ENCODE measurements at places on chromosomes 7 and 10.

DNA sequence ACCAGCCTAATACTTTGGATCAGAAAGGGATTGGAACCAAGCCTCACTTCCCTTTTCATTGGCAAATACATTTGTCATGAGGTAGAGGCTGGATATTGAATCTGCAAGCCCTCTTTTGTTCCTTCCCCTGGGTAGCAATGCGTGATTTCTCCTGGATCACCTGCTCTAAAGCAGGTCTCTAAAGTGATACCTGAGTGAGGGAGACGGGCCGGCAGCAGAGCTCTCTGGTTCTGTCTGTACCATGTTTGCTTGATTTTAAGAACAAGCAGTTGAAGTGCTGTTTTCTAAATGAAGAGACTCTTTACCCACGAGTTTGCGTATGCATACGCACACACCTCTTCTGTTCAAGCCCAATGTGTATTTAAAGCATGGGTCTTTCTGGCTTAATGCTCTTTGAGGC lies 41.1 kb downstream of the GARS1 start:
- no peak for DNase-seq

- DNase-seq: peak; percentile 41
Measured at GRCh38 chr10:4241724-4242345, 456.8 kb upstream of the KLF6 start.

DNA sequence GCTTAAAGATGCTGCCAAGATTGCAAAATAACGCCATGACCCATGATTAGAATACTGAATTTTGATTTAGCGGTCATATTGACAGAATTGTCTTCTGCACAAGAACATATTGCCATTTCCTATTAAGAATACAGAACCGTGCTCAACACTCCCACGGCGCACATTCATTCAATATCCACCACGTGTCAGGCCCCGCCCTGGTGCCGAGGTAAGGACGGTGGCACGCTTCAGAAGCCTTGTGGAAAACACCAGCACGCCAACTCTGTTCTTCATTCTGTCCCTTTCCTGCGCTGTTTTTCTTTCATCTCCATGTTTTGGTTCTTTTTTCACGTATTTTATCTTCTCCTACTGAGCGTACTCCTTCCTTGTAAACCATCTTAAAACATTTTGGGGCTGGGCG lies 189.3 kb downstream of the ZMYND11 start:
- no peak for DNase-seq

DNA sequence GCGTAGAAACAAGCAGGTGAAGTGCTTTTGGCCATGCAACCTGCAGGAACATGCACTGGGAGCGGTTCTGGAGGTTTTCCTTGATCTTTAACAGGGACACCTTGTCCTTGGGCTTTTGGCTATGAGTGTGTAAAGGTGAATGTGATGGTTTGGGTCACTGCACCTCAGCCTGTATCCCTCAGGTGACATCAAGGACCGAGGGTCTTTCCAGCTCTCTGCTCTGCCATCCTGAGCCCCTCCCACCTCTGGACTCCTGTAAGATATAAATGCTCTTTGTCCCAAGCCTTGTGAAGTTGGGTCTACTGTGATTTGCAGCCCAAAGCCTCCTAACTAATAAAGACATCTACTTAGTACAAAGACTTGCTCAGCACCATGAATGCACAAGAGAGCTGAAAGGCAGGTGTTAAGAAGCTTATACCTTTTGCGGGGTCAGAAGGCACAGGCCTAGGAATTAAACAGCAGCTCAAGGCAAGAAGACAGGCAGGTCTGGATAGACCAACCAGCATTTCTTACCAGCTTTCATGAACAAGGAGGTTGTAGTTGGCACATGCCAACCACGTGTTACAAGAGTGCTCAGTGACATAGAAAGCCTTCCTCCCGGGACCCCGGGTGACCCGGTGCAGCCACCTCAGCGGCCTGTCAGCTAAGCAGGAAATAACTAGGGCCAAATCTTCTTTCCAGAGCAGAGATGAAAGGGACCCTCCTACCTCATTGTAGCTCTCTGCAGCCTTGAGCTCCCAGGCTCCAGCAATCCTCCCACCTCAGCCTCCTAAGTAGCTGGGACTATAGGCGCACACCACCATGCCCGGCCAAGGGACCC lies 89.9 kb downstream of the CARD11 start:
- no peak for DNase-seq

GRCh38 chr7:27389496-27389895 lies 146.9 kb downstream of the EVX1 start:
- DNase-seq: no peak

Measured in GM23338 (cell line).